ENCODE measurements at places on chromosomes 4 and X. TPM values are rescaled to one million over a fixed set of nuclear protein-coding genes. Genes with fewer than 3 reads are reported as not detected.

Gene TMPRSS11B
- 0.24 TPM for polyA plus RNA-seq

Gene SLC38A5
- 6.2 TPM for polyA plus RNA-seq

Gene POF1B
- 0.16 TPM for polyA plus RNA-seq

Gene CENPU
- 4.1 TPM for polyA plus RNA-seq

Gene CLNK
- not detected for polyA plus RNA-seq

Gene DKK2
- 0.24 TPM for polyA plus RNA-seq

Gene TMPRSS11F
- not detected for polyA plus RNA-seq
